ENCODE measurements at places on chromosomes 3 and 15. TPM values are rescaled to one million over a fixed set of nuclear protein-coding genes. Genes with fewer than 3 reads are reported as not detected.

Gene PLCL2
- 86.3 TPM for total RNA-seq

Gene GOLGA6B
- total RNA-seq, result not detected

Gene GPR62
- total RNA-seq, result not detected

DNA sequence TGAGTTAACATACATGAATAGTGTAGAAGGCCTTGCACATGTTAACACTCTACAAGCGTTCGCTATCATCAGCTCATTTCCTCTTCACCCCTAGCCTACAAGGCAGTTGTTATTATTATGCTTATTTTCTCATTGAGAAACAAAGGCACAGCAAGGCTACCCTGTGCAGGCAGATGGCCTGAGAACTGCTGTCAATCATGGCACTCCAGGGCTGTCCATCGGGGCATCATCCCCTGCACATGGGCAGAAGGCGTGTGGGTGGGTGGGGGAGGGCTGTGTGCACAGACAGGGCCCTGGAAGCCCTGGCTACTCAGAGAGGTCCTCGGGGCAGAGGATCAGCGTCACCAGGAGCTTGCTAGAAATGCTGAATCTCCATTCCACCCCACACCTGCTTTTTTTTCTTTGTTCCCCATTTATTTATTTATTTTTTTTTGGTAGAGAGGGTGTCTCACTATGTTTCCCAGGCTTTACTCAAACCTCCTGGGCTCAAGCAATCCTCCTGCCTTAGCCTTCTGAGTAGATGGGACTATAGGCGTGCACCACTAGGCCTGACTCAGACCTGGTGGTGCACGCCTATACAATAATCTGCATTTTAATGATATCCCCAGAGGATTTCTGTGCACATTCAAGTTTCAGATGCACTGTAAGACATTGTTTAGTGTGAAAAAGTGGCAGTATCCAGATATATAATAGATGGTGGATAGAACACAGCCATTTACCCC lies 9.6 kb upstream of the ZXDC start:
- DNase-seq, result no peak

- DNase-seq, result no peak
Observed at GRCh38 chr3:107045791-107046190, 331.4 kb upstream of the CCDC54 start.
